ENCODE measurements at places on chromosomes 1 and 21. TPM values are rescaled to one million over a fixed set of nuclear protein-coding genes. Genes with fewer than 3 reads are reported as not detected.
A peak's percentile ranks its signal among the peaks of the same experiment; 100 is the strongest.

DNA sequence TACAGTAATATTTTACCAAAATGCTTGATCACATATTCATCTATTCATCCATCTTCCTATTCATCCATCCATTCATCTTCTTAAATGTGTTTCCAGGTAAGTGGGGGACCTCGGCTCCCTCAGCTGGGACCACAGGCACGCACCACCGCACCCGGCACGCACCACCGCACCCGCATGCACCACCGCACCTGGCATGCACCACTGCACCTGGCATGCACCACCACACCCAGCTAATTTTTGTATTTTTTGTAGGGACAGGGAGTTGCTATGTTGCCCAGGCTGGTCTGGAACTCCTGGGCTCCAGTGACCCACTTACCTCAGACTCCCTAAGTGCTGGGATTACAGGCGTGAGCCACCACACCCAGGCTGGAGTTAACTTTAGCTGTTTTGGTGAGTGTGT is 21.2 kb downstream of the ACTRT2 start:
- no peaks in the 10 kb centered on the region for H3K36me3 ChIP-seq
- H3K27me3 ChIP-seq: no peaks in the 10 kb centered on the region

Gene TMEM81
- total RNA-seq: 3.1 TPM

Gene CITED4
- 19.0 TPM for total RNA-seq

Gene AADACL4
- total RNA-seq: not detected

GRCh38 chr21:28776251-28776650 is 216.4 kb downstream of the LTN1 start:
- H3K36me3 ChIP-seq: no peaks in the 10 kb centered on the region
- no peaks in the 10 kb centered on the region for H3K27me3 ChIP-seq
- no peak overlapping the region for H3K4me3 ChIP-seq
- no peak for DNase-seq
- H3K4me1 ChIP-seq: peaks cover 3% of the 10 kb centered on the region
- H3K27ac ChIP-seq: no peak overlapping the region

GRCh38 chr1:56590520-56591011 is 11.2 kb upstream of the PLPP3 start:
- no peak for DNase-seq
- H3K4me3 ChIP-seq: no peak overlapping the region
- no peaks in the 10 kb centered on the region for H3K4me1 ChIP-seq
- H3K36me3 ChIP-seq: no peaks in the 10 kb centered on the region

Gene BTBD8
- 8.3 TPM for total RNA-seq

GRCh38 chr1:119081267-119081666 is 59.2 kb downstream of the WARS2 start:
- no peaks in the 10 kb centered on the region for H3K36me3 ChIP-seq
- no peaks in the 10 kb centered on the region for H3K4me1 ChIP-seq
- no peak for DNase-seq
- no peak overlapping the region for H3K27ac ChIP-seq

Gene RPTN
- total RNA-seq: not detected

DNA sequence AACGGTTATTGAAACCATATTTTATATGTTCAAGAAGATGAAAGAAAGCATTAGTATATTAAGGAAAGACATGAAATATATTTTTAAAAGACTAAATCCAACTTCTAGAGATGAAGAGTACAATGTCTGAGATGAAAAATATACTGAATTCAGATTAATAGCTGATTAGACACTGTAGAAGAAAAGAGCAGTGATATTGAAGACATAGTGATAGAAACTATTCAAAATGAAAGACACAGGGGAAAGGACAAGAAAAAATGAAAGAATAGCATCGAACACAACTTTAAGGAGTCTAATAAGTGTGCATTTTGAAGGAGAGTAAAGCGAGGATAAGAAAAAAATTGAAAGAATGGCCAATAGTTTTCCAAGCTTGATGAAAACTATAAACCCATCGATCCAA is 11.2 kb upstream of the IFNAR1 start:
- no peak overlapping the region for H3K4me3 ChIP-seq
- H3K27me3 ChIP-seq: no peaks in the 10 kb centered on the region
- H3K4me1 ChIP-seq: no peaks in the 10 kb centered on the region
- no peak for DNase-seq
- H3K27ac ChIP-seq: no peak overlapping the region

GRCh38 chr1:247456914-247457639 is 827 bp downstream of the OR2B11 start:
- H3K27ac ChIP-seq: no peak overlapping the region
- H3K36me3 ChIP-seq: no peaks in the 10 kb centered on the region
- H3K27me3 ChIP-seq: no peaks in the 10 kb centered on the region
- peak; percentile 59 for DNase-seq
- H3K4me1 ChIP-seq: no peaks in the 10 kb centered on the region
- H3K4me3 ChIP-seq: no peak overlapping the region

GRCh38 chr1:231183639-231184590 is 22.1 kb downstream of the TRIM67 start:
- no peaks in the 10 kb centered on the region for H3K4me1 ChIP-seq
- no peak overlapping the region for H3K27ac ChIP-seq
- H3K36me3 ChIP-seq: no peaks in the 10 kb centered on the region
- DNase-seq: no peak
- H3K4me3 ChIP-seq: no peak overlapping the region

DNA sequence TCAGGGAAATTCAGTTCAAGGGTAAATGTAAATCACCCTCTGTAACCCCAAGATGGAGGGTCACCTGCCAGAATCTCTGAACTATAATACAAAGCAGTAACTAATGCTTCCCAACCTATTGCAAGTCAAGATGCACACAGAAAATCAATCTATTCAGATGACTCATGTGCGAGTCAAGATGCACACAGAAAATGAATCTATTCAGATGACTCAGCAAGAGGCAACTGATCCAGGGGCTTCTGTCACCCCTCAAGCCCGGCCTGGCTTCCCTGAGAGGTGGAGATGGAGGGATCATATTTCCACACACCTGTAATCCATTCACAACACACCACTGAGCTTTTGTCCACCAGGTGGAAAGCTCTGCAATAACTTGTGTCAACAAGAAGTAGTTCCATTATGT is 17.4 kb upstream of the HIVEP3 start:
- no peaks in the 10 kb centered on the region for H3K27me3 ChIP-seq
- no peaks in the 10 kb centered on the region for H3K4me1 ChIP-seq
- no peaks in the 10 kb centered on the region for H3K36me3 ChIP-seq
- no peak overlapping the region for H3K27ac ChIP-seq
- no peak overlapping the region for H3K4me3 ChIP-seq

Gene OR2T8
- not detected for total RNA-seq

- no peaks in the 10 kb centered on the region for H3K27me3 ChIP-seq
- no peaks in the 10 kb centered on the region for H3K36me3 ChIP-seq
- H3K27ac ChIP-seq: no peak overlapping the region
- H3K4me1 ChIP-seq: peaks cover 5% of the 10 kb centered on the region
- no peak overlapping the region for H3K4me3 ChIP-seq
These were observed 34.7 kb downstream of the ADARB1 start for GRCh38 chr21:45108808-45109781.

- no peak overlapping the region for H3K4me3 ChIP-seq
- H3K36me3 ChIP-seq: no peaks in the 10 kb centered on the region
- DNase-seq: no peak
These were observed 704.8 kb upstream of the RGS18 start for GRCh38 chr1:191453487-191453886.

DNA sequence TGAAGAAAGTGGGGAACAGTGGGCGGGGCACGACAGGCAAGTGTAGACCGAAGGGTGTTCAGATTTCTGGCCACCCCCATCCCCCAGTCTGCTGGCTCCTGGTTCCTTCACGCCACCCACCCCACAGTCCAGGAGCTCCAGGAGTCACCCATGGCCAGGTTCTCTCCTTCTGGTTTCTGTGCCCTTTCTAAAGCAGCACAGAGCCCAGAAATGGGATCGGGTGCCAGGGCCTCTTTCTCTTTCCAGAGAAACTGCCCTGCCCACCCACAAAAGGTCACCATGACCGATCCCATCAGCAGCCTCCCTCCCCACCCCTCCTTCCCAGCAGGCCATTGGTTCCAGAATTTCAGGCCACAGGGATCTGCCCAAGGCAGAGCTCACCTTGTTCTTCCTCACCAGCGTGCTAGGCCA is 3.2 kb upstream of the CELSR2 start:
- H3K4me1 ChIP-seq: no peaks in the 10 kb centered on the region
- no peak overlapping the region for H3K27ac ChIP-seq
- no peaks in the 10 kb centered on the region for H3K36me3 ChIP-seq
- no peak for DNase-seq
- H3K4me3 ChIP-seq: no peak overlapping the region

GRCh38 chr1:57848406-57848805 is 424.5 kb upstream of the DAB1 start:
- H3K27ac ChIP-seq: no peak overlapping the region
- no peak overlapping the region for H3K4me3 ChIP-seq
- no peaks in the 10 kb centered on the region for H3K27me3 ChIP-seq
- no peak for DNase-seq
- H3K36me3 ChIP-seq: no peaks in the 10 kb centered on the region
- H3K4me1 ChIP-seq: no peaks in the 10 kb centered on the region

Gene LORICRIN
- total RNA-seq: not detected

DNA sequence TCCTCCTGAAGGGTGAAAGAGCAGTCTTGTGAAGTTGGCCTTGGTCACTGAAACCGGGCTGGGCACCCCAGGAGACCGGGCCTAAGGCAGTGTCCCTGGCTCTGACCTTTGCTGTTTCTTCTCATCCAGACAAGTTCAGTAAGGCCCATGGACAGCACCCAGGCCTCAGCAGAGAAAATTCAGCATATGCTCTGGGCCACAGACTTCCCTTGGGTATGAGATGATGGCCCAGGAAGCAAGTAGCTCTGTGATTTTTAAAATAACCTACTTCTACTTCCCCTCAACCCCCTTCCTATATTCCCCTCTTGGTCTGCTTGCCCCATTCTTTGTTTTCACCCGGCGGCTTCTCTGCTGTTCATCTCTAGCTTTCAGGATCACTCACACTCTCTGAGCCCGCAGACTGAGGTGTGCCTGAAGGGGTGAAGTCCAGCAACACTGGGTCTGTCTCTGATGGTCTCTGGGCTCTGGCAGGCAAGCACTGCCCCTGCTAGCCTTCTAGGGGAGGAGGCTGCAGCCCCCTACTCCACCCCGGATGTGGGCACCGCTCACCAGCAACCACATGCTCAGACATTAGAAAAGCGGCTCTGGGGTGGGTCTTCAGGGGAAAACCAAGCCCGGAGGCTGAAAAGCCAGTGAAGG is 2.9 kb upstream of the GPR25 start:
- no peaks in the 10 kb centered on the region for H3K36me3 ChIP-seq
- no peak overlapping the region for H3K27ac ChIP-seq

Gene FAM78B
- total RNA-seq: 3.4 TPM

DNA sequence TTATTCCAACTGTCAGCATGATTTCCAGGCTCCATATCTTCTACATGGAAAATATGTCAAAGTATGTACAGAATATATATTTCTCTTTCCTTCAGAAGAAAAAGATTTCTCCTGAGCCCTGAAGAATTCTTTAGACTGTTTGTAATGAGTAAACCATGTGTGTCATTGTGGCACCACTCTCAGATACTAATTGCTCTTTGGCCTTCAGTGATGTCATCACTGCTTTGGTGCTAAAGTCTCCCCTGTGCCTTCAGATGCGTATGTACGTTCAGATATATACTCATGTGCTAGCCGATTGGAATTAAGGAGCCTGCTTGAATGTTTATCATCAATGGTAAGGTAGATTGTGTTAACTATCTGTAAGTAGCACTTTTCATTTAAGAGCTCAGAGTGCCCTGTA is 20.6 kb upstream of the NBL1 start:
- no peaks in the 10 kb centered on the region for H3K4me1 ChIP-seq
- no peaks in the 10 kb centered on the region for H3K36me3 ChIP-seq

Gene SLC26A9
- not detected for total RNA-seq

DNA sequence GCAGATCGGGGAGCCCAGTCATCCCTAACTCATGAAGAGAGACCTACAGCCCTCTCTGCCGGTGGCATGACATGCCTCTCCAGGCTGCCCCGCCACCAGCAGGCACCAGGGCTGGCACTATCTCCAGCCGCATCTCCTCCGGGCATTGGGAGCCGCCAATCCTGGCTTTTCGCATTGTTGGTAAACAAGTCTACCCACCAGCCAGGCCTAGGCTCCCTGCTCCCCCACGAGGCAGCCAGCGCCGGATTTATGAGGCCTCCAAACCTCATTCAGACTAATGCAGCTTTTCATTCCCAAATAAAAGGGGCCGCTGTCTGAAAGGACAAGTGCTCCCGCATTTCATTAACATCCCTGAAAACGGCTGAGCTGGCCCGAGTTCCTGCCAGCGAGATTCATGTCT is 3.4 kb upstream of the GRIK3 start:
- H3K4me3 ChIP-seq: no peak overlapping the region
- H3K4me1 ChIP-seq: no peaks in the 10 kb centered on the region
- H3K27me3 ChIP-seq: peaks cover 4% of the 10 kb centered on the region
- no peaks in the 10 kb centered on the region for H3K36me3 ChIP-seq
- no peak overlapping the region for H3K27ac ChIP-seq

Gene KLHL12
- 15.9 TPM for total RNA-seq

- H3K4me3 ChIP-seq: no peak overlapping the region
- no peak overlapping the region for H3K27ac ChIP-seq
- H3K4me1 ChIP-seq: no peaks in the 10 kb centered on the region
- no peaks in the 10 kb centered on the region for H3K36me3 ChIP-seq
- H3K27me3 ChIP-seq: no peaks in the 10 kb centered on the region
- DNase-seq: peak; percentile 33
These were observed 31.9 kb upstream of the LRRC3 start for GRCh38 chr21:44423312-44423821.

Data from aorta (tissue), 5 donors.